Activated naive CD4-positive, alpha-beta T cell treated with Interleukin-2 at 50 U/mL for 16 hours (primary cell): ENCODE measurements at places on chromosomes 1 and 21.

GRCh38 chr1:204277563-204278219, 63.9 kb upstream of the GOLT1A start:
- no peak for DNase-seq

DNA sequence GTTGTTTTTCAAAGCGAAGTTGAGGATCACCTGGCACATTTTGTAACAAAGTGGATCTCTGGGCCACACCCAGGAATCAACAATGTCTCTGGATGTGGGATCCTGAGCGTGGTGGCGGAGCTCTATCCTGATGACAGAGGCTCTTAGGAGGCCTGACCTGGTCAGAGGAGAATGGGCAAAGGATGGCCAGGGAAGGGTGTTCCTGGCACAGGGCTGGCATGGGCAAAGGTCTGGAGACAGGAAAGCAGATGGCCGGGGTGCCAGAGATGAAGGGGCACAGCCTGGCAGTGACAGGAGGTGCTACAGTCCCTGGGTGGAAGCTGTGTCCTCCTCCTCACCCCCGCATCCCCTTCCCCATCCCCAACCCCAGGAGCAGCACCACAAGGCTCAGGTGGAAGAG, 20.0 kb upstream of the MFN2 start:
- no peak for DNase-seq

GRCh38 chr1:3978990-3979325, 78.9 kb upstream of the C1orf174 start:
- no peak for DNase-seq

GRCh38 chr21:34864370-34865149, 184.5 kb downstream of the RUNX1 start:
- no peak for DNase-seq

DNA sequence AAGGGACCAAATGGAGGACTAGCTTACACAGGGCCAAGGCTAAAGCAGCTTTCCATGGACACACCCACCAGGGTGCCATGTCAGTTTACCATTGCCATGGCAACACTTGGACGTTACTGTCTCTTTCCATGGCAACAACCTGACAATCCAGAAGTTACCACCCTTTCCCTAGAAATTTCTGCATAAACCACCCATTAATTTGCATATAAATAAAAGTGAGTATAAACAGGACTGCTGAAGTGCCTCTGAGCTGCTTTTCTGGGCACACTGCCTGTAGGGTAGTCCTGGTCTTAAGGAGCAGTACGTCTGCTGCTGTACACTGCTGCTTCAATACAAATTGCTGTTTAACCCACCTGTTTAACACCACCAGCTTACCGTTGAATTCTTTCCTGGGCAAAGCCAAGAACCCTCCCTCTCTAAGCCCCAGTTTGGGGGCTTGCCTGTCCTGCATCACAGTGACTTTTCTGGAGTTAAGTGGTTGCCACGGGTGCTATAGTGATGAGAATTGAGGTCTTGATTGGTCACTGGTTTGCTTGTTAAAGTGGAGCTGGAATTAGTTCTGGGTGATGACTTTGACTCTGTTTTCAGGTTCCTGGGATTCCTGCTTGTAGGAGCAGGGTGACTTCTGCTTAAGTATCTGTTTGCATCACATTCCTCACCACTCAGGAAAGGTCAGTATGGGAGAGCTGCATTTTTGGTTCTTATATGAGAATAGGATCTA, 83.2 kb downstream of the CLDN17 start:
- no peak for DNase-seq

DNA sequence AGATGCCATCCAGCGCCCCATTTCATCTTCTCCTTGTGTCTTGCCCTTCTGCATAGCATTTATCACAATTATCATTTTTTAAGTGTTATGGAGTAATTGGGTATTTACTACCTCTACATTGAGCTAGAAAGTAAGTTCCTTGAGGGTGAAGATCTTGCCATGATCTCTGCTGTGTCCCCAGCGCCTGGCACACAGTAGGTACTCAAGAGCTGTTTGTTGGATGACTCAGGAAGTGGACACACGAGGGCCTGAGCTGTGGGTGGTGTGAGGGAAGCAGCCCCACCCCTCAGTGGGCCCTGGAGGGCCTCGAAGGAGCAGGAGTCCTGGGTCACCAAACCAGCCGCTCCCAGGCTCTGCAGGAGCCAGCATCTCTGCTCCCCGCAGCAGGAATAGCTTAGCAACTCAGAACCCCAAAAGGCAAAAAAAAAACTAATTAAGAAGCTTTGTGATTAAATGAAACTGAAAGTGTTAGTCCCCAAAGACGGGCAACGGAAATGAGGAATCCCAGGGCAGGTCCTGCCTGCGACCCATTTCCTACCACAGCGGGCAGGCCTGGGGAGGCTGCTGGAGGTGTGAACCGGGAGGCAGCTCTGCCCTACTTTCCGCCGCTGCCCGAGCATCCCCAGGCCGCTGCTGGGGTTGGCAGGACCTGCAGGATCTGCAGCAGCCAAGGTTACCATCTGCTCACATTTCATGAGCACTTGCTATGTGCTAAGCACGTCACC, 87.7 kb downstream of the LACTBL1 start:
- DNase-seq = no peak
